CD4-positive, alpha-beta memory T cell (primary cell): ENCODE measurements at places on chromosomes 11 and 22. TPM values are rescaled to one million over a fixed set of nuclear protein-coding genes. Genes with fewer than 3 reads are reported as not detected.

Gene KCNJ1
- 0.23 TPM for polyA plus RNA-seq

Gene BTBD18
- polyA plus RNA-seq: 0.44 TPM

Gene SYT7
- not detected for polyA plus RNA-seq

DNA sequence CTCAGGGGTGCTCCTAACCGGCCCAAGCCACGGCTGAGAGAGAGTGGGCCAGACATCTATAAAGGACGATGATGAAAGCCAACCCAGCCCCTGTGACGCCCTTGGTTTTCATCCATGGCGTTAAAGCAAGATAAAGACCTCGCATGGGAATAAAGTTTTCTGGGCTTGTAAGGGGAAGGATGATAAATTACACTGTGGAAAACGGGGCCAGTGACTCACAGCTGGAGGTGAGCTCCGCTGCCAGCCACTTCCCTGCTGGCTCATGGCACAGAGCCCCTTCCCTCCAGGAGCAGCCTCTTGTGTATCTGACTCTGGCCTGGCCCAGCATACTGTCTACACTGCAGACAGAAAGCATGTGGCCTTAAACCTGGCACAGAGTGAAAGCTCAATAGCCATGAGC, 503.2 kb upstream of the B3GAT1 start:
- DNase-seq: no peak

DNA sequence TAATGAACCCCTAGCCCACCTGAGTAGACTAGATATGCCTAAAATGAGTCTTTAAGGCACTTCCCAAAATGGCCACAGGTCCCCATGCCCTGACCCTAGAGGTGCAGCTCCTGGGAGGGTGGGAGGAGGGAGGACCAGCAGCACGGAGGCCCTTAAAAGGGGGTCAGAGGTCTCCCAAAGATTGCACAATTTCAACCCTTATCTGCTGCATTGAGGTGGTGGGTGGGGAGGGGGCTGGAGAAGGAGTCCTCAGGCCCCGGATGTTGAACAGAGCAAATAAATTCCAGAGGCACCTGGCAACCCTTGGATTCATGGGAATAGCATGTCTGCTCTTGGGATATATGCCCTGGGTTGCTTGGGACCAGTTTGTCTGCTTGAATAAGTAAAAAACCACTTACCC, 57.6 kb downstream of the NAV2 start:
- DNase-seq: no peak
